ENCODE measurements at places on chromosomes 13 and 19. TPM values are rescaled to one million over a fixed set of nuclear protein-coding genes. Genes with fewer than 3 reads are reported as not detected.

SULT2B1 gene
- 1.1 TPM for total RNA-seq

KLK7 gene
- total RNA-seq = not detected

RASGRP4 gene
- 0.93 TPM for total RNA-seq

SYNE4 gene
- not detected for total RNA-seq

KIR3DL1 gene
- 0.22 TPM for total RNA-seq

EVI5L gene
- total RNA-seq = 26.1 TPM

MCEMP1 gene
- total RNA-seq = not detected

ZNF57 gene
- total RNA-seq = 5.6 TPM

CYP2A13 gene
- not detected for total RNA-seq

NCCRP1 gene
- 20.0 TPM for total RNA-seq

ZNF878 gene
- total RNA-seq = 0.27 TPM

TEKTIP1 gene
- not detected for total RNA-seq

RNF113B gene
- total RNA-seq = not detected

CGB2 gene
- not detected for total RNA-seq

B3GNT8 gene
- total RNA-seq = 1.9 TPM

SLC27A1 gene
- total RNA-seq = 33.2 TPM

TEX29 gene
- total RNA-seq = not detected

AZU1 gene
- 3.4 TPM for total RNA-seq

RCBTB2 gene
- 38.5 TPM for total RNA-seq

GPR183 gene
- 7.6 TPM for total RNA-seq

AMER2 gene
- total RNA-seq = 336 TPM

IGFL3 gene
- not detected for total RNA-seq

PDX1 gene
- total RNA-seq = not detected

IFNL1 gene
- not detected for total RNA-seq

OR10H1 gene
- total RNA-seq = not detected

TUBB4A gene
- 51.8 TPM for total RNA-seq

ZNF610 gene
- total RNA-seq = 17.1 TPM

PABPC3 gene
- 0.16 TPM for total RNA-seq

PRR19 gene
- total RNA-seq = not detected

FKRP gene
- 25.0 TPM for total RNA-seq

ALG11 gene
- total RNA-seq = 35.3 TPM

RBM42 gene
- total RNA-seq = 42.9 TPM

KASH5 gene
- total RNA-seq = 0.27 TPM

NLRP9 gene
- not detected for total RNA-seq

All from camera-type eye (tissue), 1 donor.